NCI-H226 (cell line): ENCODE measurements at places on chromosomes 13 and 19.

DNA sequence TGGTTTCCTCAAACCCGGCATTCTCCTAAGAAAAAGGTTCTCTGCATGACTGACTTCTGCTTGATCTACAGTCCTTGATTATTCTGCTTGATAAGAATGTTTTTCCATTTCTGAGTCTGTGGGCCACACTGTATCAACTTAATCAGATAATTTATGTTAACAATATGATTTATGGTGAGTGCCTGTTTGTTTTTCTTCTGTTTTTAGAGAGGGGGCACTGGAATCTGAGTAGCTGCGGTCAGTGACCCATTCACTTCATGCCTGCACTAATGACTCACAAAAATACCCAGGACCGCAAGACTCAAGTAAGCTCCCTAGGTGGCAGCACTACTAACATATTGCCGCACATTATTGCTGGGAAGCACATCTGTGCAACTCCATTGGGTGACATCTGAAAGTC, 542.3 kb upstream of the ATXN8OS start:
- DNase-seq, result no peak

- DNase-seq, result no peak
These were observed 884 bp upstream of the CBY2 start for GRCh38 chr13:45700971-45701900.

DNA sequence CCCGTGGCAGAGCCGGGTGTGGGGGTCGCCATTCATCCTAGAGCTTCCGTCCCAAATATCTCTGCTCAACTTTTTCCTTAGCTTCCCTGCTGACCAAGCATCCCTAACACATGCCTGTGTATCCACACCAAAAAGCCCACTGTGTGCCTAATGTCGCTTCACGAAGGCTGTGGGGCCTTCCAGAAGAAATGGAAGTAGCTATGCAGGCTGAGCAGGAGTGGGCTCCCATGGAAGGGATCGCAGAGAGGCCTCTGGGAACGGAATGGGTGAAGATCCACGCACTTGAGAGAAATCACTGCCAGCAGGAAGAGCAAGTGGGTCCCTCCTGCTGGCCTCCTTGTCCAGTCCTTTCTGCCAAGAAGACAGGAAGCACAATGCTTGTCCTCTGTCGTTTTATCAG, 136.0 kb downstream of the SOX1 start:
- no peak for DNase-seq

DNA sequence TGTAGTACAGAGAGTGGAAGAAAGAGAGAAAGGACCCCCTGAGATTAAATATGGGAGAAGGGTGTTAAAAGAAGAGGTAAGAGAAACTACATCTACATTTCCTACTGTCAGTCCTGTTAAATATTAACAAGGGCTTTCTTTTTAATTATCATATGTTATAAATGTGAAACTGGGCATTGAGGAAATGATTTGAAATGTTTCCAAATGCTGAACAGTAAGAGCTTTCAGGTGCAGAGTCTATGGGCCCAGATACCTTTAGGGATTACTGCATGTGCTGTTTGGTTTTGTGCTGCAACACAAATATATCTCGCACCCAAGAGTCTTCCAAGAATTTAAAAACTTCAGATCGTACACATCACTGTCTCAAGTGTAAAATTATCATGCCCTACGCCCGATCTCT, 176.3 kb downstream of the RBM26 start:
- no peak for DNase-seq

DNA sequence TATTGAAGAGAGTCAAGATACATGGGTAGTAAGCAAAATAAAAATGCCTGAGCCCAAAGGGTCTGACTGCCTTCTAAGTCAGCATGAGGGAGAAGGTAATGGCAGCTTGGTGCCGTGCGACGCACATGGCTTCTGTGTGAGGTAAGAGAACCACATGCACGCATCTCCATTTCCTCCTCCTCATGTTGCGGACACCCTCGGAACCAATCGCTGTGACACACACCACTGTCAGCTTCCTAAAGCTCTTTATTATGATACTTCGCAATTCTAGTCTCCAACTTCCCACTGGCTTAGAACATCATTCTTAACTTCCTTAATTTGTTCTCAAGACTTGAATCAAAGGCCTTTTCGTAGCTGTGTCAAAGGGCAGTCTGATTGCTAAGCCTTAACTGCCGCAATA, 170.1 kb downstream of the OXGR1 start:
- no peak for DNase-seq

DNA sequence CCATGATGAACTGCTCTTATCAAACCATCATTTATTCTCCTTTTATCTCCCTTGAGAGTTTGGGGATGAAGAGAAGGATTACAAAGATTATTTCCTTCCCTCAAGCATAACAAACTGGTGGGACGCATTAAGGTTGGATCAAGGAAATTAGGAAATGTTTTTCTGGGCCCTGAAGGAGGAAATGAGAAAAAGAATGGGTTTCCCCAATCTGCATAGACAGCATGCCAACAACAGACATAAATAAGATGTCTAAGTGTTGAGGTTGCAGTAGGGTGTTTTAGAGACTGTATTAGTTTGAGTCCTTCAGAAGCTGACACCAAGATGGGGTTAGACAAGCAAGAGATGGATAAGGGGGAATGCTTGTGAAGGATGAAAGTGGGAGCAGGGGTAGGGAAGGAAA, 7.3 kb downstream of the EPSTI1 start:
- no peak for DNase-seq

- DNase-seq, result no peak
These were observed 91.6 kb upstream of the SIAH3 start for GRCh38 chr13:45943120-45943519.

DNA sequence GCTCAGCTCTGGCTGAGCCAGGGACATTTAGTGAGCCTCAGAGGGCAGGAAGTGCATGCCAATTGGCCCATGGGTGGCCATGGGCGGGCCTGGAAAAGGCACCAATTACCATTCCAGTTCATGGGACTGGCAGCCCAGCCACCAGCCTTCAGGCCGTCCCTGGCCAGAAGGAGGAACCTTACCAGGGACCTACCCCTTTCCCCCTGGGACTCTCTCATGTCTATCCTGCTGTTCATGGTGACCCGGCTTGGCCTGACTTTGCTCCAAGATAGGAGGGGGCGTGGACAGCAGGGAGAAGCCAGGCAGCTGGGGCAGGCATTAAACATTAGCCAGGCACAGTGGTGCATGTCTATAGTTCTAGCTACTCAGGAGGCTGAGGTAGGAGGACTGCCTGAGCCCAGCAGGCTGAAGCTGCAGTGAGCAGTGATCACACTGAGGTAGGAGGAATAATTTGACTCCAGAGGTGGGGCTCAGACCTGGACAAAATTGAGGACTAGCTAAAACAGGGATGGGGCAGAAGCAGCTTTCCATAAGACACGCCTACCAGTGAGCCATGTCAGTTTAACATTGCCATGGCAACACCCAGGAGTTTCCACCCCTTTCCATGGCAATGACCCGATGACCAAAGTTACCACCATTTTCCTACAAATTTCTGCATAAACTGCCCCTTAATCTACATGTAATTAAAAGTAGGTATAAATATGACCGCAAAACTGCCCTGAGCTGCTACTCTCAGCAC, 14.3 kb upstream of the ZNF426 start:
- DNase-seq, result no peak

DNA sequence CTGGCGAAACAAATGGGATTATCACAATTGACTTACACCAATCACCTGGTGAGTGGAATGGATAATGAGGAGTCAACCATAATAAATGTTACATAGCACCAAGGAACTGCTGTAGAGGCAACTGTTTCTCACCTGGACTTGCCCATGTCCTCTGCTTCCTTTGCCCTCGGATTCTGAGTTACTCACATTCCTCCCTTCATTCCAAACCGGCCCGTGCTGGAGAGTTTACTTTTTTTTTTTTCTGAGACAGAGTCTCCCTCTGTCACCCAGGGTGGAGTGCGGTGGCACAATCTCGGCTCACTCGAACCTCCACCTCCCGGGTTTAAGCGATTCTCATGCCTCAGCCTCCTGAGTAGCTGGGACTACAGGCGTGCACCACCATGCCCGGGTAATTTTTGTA, 41.5 kb upstream of the TSC22D1 start:
- DNase-seq, result no peak

DNA sequence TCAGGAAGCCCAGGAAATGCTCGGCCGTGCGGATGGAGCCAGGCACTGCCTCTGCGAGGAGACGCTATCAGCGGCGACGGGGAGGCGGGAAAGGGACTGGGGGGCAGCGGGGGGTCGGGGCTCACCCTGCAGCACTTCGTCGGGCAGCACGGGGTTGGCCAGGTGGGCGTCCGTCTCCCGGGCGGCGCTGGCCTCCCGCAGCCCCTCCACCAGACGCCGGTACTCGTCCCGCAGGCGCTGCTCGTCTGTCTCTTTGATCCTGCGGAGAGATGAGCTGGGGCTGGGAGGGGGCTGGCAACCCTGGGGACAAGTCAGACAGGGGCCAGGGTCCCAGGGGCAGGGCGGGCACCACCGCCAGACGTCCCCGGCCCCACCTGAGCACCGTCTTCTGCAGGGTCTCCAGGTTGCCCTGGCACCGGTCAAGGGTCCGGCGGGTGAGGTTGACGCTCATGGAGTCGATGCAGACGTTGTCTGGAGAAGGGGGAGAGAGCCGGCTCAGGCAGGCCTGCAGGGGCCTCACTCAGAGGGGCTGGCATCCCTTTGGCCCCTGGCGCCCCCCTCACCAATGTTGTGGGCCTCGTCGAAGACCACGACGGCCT, 6.4 kb downstream of the ERCC2 start:
- DNase-seq, result no peak

DNA sequence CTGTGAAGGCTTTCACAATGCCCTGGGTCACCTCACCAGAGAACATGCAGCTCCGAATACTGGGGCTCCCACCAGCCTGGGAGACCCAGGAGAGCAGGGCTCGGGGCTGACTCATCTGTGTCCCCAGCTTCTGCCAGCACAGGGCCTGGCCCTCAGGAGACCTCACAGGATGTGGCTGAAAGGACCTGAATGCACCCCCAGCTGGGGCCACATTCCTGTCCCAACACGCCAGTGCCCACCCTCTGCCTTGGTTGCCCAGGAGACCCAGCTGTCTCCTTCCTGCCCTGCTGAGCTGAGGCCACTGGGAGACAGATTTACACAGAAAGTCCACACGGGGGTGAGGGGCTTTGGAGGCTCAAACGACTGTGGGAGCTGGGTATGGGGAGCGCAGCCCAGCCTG, 11.9 kb downstream of the BCAT2 start:
- DNase-seq, result no peak

GRCh38 chr13:98265692-98266551, 88.9 kb upstream of the RNF113B start:
- DNase-seq, result no peak

- no peak for DNase-seq
These were observed 110.2 kb upstream of the DOCK9 start for GRCh38 chr13:99087954-99088491.

- no peak for DNase-seq
These were observed 43.6 kb downstream of the POLR1D start for GRCh38 chr13:27665333-27665732.

DNA sequence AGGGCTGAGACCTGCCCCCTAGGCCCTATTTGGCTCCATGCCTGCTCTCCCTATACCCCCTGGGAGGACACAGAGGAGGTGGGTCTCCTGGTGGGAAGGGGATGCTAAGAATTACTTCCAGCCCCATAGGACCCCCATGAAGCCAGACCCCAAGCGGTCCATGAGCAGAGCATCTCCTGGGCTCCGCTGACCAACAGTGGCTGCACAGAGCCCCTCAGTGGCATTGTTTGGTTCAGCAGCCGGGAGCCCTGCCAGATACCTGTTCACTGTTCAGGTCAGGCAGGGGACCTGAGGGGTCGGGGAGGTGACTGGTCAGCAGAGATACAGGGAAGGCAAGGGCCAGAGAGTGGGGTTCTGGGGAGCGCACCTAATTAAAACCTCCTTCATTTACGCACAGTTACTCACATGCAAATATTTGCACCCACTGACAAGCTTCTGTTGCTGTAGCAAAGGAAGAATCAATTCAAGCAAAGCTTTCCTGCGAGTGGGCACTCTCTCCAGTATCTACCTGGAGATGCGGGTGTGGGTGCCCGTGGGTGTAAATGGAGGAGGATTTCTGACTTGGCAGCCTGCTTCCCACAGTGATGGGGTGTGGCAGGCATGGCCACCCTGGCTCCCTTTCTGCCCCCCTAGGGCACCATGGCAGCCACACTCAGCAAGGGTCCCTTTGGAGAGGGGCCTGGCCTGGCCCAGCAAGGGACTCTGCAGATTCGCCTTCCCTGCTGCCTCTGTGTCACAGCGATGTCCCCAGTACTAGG, 83.5 kb downstream of the CHST8 start:
- no peak for DNase-seq

- no peak for DNase-seq
These were observed 2.6 kb downstream of the GARRE1 start for GRCh38 chr19:34256835-34257558.

DNA sequence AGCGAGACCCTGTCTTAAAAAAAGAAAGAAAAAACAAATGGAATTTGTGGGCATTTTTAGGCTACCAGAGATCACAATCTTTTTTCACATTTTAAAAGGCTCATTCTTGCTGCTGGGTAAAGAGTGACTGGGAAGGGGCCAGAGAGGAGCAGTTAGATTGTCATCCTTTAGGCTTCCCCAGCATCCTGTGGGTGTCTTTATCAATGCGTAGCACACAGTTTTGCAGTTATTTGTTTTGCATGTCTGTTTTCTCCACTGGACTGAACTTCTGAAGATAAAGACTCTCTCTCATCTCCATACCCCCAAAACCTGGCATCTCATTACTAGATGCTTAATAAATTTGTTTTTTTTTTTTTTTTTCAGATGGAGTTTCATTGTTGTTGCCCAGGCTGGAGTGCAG, 2.1 kb upstream of the UTP14C start:
- DNase-seq, result no peak

DNA sequence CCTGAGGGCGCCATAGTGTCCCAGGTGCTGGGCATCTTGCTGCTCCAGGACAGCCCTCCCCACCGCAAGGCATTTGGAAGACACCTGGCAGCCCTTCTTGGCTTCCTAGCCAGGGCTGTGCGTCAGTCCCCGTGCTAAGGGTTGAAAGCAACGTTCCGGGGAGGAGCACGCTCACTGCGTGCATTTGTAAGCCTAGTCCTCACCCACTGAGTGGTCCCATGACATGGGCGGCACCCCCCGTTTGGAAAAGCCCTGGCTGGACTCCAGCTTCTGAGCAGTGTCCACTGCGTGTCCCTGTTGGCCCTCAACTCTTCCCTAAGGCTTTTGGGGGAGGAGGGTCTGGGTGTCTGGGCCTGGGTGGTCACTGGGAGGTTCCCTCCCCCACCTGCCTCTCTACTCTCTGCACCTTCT, 76.3 kb upstream of the GPR183 start:
- DNase-seq, result no peak

DNA sequence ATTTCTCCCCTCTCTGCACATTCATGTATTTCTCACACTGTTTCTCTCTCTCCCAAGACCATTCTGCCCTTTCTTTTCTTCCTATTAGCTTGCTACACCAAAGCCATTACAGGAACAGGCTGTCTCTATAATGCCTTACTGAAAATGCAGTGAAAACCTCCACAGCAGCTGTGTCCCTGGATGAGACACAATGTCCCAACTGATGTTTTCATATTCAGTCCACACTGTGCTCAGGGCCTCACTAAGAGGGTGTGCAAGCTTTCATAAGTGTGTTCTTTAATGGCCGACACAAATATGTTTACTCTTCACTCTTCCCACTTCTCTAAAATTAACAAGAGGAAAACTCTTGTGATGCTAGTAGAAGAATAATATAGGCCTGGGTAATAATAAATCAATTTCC, 163.4 kb downstream of the KCTD12 start:
- no peak for DNase-seq
